ENCODE measurements at places on chromosomes 16 and 17. TPM values are rescaled to one million over a fixed set of nuclear protein-coding genes. Genes with fewer than 3 reads are reported as not detected.

DNA sequence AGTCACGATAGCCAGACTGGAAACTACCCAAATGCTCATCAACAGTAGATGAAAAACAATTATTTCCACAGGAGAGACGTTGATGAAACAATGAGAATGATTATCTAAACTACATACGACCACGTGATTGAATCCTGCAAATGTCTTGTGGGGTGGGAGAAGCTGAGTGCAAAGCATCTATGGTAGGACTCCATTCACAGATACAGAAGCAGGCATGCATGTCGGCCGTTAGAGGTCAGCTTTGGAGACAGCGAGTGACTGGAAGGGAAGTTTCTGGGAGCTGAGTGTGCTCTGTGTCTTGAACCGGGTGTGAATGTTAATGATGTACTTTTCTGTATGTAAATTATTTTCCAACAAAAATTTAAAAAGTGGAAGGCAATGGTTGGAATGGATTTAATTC lies 71.5 kb upstream of the DNAJA2 start:
- no peak overlapping the region for H3K27ac ChIP-seq
- no peak overlapping the region for H3K4me3 ChIP-seq
- no peaks in the 10 kb centered on the region for H3K36me3 ChIP-seq
- no peak for DNase-seq
- no peaks in the 10 kb centered on the region for H3K4me1 ChIP-seq

DNA sequence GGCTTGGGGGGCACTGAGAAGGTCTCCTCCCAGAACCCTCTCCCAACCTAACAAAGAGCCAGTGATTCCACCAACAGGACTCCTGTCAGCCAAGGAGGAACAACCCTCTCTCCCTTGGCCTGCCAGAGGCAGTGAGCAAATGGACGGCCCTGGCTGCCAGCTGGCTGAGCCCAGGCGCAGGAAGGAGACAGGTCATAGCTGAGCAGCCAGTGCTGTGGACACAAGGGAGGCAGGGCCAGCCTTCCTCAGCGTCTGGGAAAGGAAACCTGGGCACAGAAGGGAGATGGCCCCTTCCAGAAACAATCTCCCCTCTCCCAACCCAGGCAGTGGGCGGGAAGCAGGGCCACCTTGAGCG lies 2.1 kb downstream of the MPO start:
- H3K4me1 ChIP-seq, result peaks cover 12% of the 10 kb centered on the region
- no peaks in the 10 kb centered on the region for H3K36me3 ChIP-seq
- DNase-seq, result no peak
- no peaks in the 10 kb centered on the region for H3K27me3 ChIP-seq
- H3K27ac ChIP-seq, result peak overlapping the region; percentile 90

GRCh38 chr16:75535211-75535843 lies 581 bp downstream of the CHST5 start:
- H3K27me3 ChIP-seq, result no peaks in the 10 kb centered on the region
- DNase-seq, result no peak
- H3K4me3 ChIP-seq, result no peak overlapping the region
- H3K4me1 ChIP-seq, result no peaks in the 10 kb centered on the region
- H3K36me3 ChIP-seq, result no peaks in the 10 kb centered on the region
- H3K27ac ChIP-seq, result no peak overlapping the region

GRCh38 chr17:29930409-29931010 lies 482 bp upstream of the SSH2 start:
- H3K36me3 ChIP-seq, result no peaks in the 10 kb centered on the region
- DNase-seq, result no peak
- peak overlapping the region; percentile 79 for H3K27ac ChIP-seq

- no peaks in the 10 kb centered on the region for H3K36me3 ChIP-seq
- H3K27me3 ChIP-seq, result no peaks in the 10 kb centered on the region
- H3K27ac ChIP-seq, result no peak overlapping the region
- DNase-seq, result no peak
These were observed 1.8 kb downstream of the TMEM95 start for GRCh38 chr17:7356756-7357155.

- no peak overlapping the region for H3K4me3 ChIP-seq
- no peak overlapping the region for H3K27ac ChIP-seq
- H3K4me1 ChIP-seq, result no peaks in the 10 kb centered on the region
These were observed 2.0 kb downstream of the LHX1 start for GRCh38 chr17:36939052-36939801.

- no peaks in the 10 kb centered on the region for H3K4me1 ChIP-seq
- no peak overlapping the region for H3K27ac ChIP-seq
- no peak for DNase-seq
These were observed 47.2 kb downstream of the MARCHF10 start for GRCh38 chr17:62760945-62761267.

DNA sequence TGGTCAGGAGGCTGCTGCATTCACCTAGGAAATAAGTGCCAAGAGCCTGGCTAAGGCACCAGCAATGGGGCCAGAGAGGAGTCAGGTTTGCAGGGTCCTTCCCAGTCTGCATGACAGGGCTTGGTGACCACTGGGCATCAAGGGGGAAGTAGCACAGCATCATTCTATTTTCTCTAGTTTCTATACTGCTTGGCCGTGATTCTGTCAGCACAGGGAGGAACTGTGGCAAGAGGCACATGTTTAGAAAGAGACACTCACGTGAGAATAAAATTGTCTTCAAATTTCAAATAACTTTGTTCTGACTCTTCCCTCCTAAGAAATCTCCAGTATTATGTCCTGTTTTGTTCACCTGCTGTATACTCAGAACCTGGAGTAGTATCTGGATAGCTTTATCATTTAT lies 37.8 kb downstream of the ERN1 start:
- no peaks in the 10 kb centered on the region for H3K36me3 ChIP-seq
- H3K27ac ChIP-seq, result no peak overlapping the region
- H3K4me1 ChIP-seq, result peaks cover 9% of the 10 kb centered on the region
- DNase-seq, result no peak
- H3K4me3 ChIP-seq, result no peak overlapping the region
- no peaks in the 10 kb centered on the region for H3K27me3 ChIP-seq

- no peak overlapping the region for H3K4me3 ChIP-seq
- H3K4me1 ChIP-seq, result no peaks in the 10 kb centered on the region
- H3K27me3 ChIP-seq, result no peaks in the 10 kb centered on the region
These were observed 213.3 kb upstream of the AXIN2 start for GRCh38 chr17:65774787-65775186.

DNA sequence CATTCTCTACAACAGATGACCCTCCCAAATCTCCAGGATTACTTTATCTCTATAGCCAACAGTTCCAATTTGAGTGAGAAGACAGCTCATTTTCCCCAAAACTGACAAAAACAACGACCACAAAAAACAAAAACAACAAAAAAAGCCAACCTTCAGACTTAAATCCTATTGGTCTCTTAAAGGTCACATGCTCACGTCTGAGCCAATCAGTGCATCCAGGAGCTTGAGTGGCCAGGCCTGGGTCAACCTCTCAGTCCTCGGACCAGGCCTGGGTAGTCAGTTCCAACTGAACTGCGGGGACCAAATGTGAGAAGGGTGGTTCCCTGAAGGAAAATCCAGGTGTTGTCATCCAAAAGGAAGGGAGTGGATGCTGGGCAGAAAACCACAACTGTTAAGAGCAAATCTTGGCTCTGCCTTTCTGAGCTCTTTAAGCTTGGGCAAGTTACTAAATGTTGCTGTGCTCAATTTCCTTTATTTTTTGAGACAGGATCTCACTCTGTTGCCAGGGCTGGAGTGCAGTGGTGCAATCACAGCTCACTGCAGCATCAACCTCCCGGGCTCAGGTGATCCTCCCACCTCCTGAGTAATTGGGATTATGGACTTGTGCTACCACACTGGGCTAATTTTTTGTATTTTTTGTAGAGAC lies 43.0 kb upstream of the MSI2 start:
- H3K4me1 ChIP-seq, result peaks cover 16% of the 10 kb centered on the region
- H3K27ac ChIP-seq, result no peak overlapping the region
- H3K27me3 ChIP-seq, result no peaks in the 10 kb centered on the region
- H3K36me3 ChIP-seq, result no peaks in the 10 kb centered on the region
- no peak overlapping the region for H3K4me3 ChIP-seq

CACNG1 gene
- not detected for total RNA-seq

EXOC3L1 gene
- total RNA-seq, result 2.0 TPM

HS3ST3A1 gene
- 22.2 TPM for total RNA-seq

PABPN1L gene
- 0.25 TPM for total RNA-seq

CCL15 gene
- not detected for total RNA-seq

CCL14 gene
- not detected for total RNA-seq
